NCI-H2171 (cell line): ENCODE measurements at places on chromosomes 3 and 15.

- DNase-seq, result no peak
These were observed 59.0 kb upstream of the CTSH start for GRCh38 chr15:79003896-79004295.

DNA sequence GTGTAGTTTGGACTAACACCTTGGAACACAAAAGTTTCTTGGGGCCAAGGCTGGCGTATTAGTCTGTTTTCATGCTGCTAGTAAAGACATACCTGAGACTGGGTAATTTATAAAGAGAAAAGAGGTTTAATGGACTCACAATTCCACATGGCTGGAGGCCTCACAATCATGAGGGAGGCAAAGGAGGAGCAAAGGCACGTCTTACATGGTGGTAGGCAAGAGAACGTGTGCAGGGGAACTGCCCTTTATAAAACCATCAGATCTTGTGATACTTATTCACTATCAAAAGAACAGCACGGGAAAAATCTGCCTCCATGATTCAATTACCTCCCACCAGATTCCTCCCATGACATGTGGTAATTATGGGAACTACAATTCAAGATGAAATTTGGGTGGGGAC, 9.4 kb upstream of the CCR2 start:
- DNase-seq, result no peak

- DNase-seq, result no peak
These were observed 10.2 kb upstream of the TIPARP start for GRCh38 chr3:156664011-156664830.

DNA sequence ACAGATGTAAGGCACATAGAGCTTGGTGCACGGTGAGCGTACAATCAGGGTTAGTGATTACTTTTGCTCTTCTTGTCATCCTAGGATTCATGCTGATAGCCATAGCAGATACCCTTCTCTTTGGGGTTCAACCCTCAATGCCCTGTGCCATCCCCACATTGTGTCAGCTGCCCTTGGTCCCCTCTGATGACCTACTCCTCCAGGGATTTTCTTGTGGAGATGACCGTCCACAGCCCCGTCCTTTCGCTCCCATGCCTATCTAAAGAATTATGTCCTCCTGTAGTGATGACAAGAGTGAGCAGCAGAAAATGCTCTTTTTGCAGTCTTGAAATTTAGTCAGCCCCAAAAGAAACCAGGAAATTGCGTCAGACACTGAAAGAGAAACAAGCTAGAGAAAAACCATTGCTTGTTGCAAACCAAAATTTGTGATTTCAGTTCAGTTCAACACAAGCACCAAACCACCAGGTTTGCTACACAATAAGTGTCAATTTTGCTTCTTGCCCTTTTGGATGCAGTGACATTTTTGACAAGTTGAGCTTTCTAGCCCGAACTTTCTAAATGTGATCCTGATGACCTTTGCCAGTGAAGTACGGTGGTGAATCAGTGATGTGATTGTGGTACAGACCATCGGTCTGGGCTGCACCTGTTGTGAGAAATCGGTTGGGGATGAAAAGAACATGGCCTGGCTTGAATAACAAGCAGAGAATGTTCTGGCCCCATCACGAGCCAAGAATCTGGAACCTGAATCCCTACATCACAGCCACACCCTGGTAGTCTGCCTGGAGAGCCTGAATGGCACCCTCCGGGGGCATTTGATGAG, 41.3 kb downstream of the CMTM7 start:
- DNase-seq, result no peak

GRCh38 chr3:32815841-32816438, 1.9 kb upstream of the TRIM71 start:
- DNase-seq, result no peak

DNA sequence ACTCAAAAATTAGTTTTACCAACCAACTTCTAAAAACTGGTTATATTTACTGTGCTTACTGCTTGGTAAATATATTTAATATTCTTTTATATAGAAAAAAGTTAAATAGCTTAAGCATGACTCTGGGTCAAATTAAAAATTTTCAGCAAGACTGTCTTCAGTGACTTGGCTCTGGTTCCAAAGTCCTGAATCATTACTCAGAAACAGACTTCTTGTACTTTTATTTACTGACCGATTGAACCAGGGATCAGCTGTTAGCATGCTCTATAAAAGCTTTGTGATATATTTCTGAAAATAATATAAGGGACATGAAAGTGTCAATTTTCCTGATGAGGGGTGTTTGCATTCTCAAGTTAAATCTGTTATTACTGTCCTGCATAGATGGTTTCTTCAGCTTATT, 164.3 kb downstream of the MCTP2 start:
- DNase-seq, result no peak

- no peak for DNase-seq
These were observed 40.8 kb upstream of the IQCF6 start for GRCh38 chr3:51819709-51820406.

- no peak for DNase-seq
These were observed 52.7 kb downstream of the CHST2 start for GRCh38 chr3:143172062-143172794.

DNA sequence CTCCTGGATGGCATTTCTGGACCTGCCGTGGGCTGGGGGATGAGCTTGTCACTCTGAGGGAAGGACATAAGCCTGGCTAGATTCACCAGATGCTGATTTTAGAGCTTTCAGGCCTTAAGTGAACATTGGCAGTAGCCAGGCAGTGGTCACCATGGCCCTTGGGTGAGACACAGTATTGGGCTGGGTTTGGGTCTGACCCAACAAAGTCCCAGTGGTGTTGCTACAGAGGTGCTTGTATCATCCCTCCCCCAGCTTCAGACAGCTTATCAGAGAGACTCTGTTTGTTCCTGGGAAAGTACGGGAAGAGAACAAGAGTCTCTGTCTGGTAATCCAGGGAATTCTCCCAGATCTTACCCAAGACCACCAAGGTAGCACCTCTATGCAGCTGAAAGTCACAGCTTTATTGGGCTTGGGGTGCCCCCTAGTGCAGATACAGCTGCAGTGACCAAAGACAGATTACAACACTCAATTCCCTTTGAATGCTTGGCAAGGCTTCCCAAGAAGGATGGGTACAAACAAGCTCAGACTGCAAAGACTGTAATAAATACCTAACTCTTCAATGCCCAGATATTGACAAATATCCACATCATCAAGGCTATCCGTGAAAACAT, 9.8 kb upstream of the RUVBL1 start:
- DNase-seq, result peak; percentile 17

GRCh38 chr3:187015903-187016638, 85.7 kb downstream of the ST6GAL1 start:
- DNase-seq, result no peak

DNA sequence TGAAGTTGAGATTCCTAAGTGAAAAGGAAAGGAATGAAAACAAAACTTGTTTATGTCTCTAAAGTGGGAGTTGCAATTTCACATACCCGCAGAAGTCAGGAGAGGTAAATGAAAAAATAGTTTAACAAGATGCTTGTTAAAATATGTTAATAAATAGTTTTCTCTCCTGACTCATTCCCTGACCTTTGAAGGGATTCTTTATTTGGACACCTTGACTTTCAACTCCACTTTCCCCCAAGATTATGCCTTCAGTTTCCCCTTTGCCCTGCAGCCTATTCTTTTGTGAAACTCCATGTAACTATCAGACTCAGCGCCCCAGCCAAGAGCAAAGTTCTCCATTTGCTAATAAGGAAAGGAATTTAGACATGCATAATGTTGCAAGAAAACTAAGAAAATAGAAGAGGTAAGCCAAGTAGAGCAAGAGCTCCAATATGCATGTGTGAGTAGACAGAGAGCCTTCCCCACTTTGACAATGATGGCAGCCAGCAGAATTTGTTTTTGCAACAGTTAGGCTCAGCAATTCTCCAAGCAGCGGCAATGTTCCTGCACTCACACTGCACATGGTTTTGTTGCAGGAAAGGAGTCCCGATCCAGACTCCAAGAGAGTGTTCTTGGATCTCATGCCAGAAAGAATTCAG, 61.2 kb downstream of the CD200 start:
- no peak for DNase-seq

DNA sequence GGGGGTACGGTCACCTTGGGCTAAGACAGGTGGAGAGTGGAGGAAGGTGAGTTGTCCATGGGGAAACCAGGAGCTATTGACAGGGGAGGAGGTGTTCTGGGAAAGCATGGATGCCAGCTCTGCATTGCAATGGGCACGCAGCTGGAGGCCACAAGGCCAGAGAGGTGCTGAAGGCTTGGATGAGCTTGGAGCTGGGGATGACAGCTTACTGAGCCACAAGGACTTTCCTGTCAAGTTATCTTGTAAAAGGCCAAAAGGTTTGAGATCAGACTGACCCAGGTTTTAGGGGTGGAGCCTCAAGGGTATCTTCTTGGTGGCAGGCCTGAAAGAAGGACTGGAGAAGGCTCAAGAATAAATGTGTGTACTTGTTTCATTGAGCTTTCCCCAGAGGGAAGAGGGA, 115.2 kb downstream of the ASB7 start:
- DNase-seq, result no peak

- DNase-seq, result no peak
These were observed 660.1 kb upstream of the CFAP20DC start for GRCh38 chr3:59709702-59710553.

DNA sequence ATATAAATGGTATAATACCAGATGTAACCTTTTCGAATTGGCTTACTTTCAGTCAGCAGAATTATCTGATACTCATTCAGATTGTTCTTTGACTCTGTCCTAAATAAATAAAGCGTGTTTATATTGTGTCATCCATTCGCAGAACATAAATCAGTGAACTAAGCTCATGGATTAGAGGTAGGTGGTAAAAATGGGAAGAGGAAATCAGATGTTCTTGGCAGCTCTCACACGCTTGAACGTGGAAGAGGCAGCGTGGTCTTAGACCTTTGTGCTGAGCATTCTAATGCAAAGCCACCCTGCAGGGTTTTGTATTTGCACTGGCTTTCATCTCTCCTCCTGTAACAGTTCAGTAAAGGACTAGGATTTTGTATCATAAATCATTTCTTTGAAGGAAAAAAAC, 441.4 kb downstream of the GABRG3 start:
- no peak for DNase-seq

DNA sequence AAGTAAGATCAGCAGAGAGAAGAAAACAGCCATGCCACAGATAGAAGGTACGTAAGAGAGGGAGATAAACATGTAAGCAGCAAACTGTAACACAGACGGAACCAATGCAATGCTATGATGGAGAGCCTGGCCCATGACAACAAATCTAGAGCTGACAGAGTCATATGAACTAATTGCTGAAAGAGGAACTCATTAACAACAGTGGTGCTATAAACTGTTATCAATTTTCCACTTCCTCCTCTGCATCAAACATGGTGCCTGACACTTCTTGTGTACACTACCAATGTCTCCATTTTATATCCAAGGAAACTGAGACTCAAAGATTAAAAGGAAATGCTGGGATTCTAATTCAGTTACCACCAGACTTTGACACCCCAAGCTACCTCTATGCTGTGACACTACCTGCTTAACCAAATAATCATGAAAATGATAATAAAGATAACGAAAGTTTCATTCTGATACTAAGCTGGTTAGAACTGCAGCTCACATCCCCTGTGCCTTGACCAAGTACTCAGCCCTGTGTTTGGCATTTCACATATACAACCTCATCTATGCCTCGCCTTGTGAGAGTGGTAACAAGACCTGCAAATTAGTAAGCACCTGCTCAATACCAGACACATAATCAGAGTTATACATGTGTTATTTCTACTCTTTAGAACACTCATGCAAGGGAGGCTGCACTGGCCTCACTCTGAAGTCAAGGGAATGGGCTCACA, 79.3 kb downstream of the ANO10 start:
- no peak for DNase-seq

GRCh38 chr15:82539691-82540054, 584 bp downstream of the RPS17 start:
- DNase-seq, result no peak

DNA sequence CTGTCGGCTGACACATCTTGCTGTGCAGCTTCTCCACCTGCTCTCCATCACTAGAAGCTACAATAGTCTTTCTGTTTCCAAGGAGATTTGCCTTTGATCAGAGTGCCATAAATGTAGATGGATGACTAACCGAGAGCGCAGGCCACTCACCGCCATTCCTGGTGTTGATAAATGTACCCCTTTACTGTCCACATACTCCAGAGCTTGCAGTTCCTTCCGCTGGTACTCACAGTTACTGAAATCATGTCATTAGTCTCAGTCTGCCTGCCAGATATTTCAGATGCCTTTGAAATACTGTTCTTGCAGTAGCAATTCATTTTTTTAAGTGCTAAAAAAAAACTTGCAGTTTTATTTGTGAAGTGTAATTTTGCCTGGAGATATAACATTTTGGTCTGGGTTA, 72.3 kb downstream of the BLM start:
- DNase-seq, result no peak

- DNase-seq, result no peak
These were observed 211.1 kb downstream of the PTPRG start for GRCh38 chr3:61772456-61772855.

GRCh38 chr3:170745211-170745718, 124.7 kb downstream of the RPL22L1 start:
- DNase-seq, result no peak

GRCh38 chr3:127800508-127800907, 21.8 kb downstream of the MGLL start:
- DNase-seq, result no peak

DNA sequence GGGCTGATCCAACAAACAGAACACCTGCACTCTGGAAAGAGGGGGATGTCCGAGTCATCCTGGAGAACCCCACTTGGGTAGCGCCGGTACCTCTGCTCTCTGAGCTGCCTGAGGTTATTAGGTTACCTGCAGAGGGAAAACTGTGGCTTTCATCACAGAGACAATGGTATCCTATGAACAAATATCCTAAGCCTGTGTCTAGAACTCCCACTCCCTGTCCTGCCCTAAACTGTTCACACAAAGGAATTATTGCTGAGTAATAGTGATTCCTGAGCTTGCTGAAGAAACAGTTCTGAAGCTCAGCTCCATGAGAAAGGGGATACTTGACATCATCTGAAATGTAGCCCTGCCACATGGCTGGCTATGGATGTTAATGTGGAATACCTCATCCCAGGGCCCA, 31.9 kb upstream of the WNT5A start:
- DNase-seq, result no peak

DNA sequence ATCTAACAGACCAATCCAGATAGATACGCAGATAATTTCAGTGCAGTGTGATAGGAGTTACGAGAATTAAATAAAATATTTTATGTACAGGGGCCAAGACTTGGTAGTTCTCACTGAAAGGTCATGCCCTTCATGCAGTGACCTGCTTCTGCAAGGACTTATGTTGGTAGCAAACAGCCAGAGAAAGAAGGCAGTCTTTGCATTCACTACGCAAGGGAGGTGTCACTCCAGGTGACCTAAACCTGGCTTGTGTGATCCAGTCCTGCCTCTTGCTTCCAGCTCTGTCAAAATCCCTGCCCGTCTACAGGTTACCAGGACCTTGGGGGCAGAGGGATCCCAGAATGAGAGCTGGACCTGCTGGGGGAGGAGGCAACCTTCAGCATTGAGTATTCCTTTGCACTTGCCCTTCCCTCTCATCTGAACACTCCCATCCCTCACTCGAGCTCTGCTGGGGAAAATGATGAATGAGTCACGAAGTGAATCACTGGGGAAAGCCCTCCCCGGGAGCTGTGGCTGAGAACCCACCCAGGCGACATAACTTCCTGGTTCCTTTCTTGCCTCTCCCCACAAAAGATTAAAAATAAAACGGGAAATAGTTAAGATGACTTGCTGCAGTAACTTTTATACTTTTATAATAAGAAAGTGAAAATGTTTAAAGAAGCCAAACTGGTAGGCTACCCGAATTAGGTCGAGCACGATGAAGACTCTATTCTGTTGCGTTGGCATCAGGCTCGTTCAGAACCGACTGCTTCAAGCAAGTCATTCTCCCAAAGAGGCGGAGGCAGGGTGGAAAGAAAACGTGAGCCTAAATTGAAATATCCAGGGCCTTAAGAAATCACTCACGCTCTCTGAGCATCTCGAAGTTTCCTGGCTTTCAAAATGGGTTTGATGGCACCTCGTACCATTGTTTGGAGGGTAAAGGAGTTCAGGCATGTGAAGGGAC, 216.1 kb downstream of the SLCO3A1 start:
- no peak for DNase-seq
